ENCODE measurements at places on chromosomes 7 and 10.

DNA sequence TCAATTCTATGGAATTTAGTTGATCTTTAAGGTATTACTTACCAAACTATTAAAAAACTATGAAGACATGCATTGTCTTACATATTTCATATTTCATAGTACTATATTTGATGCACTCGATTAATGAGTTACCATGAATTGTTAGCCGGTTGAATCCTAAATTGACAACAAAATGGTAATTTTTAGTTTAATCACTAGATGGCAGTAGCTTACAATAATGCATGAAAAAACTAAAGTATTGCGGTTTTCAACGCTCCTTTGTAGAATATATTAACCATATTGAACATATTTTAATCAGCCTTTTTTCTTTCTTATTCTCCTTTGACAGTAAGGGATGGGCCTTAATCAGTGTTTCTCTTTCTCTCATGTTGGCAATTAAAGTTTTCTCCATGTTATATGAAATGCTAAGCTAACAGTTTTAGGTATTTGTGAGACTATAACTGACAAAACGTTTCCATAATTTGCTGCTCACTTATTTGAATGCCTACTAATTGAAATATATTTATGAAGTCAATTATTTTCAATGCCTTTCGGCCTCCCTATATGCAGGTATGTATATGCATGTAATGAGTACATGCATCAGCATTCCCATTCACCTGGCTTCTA lies 48.5 kb upstream of the ARL4A start:
- no peak for DNase-seq

GRCh38 chr7:28904578-28905048 lies 53.5 kb downstream of the TRIL start:
- no peak for DNase-seq

DNA sequence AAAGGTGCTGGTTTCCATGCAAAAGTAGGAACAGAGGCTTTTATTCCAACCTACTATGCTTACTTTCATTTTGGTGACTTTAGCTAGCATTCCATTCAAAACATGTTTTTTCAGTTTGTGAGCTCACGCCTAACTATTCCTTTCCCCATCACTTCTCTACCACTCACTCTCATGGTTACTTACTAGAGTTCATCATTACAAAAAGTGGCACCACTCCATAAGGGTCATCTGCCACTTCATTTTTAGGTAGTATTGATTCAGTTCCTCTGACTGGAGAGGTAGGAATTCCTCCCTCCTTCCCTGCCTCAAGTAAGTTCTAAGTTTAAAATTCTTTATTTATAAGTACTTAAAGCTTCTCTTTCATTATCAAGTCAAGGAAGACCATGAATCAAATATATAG lies 543.1 kb downstream of the HTR7 start:
- DNase-seq: no peak

- DNase-seq: no peak
Measured at GRCh38 chr10:31749981-31750840, 178.4 kb downstream of the ARHGAP12 start.

GRCh38 chr7:50156163-50156562 lies 63.1 kb upstream of the ZPBP start:
- DNase-seq: no peak

GRCh38 chr10:13809427-13809826 lies 222.7 kb downstream of the PRPF18 start:
- DNase-seq: no peak

- DNase-seq: peak; percentile 65
Measured at GRCh38 chr7:2982831-2983230, 60.8 kb downstream of the CARD11 start.

- no peak for DNase-seq
Measured at GRCh38 chr7:12315049-12315448, 88.6 kb downstream of the VWDE start.

DNA sequence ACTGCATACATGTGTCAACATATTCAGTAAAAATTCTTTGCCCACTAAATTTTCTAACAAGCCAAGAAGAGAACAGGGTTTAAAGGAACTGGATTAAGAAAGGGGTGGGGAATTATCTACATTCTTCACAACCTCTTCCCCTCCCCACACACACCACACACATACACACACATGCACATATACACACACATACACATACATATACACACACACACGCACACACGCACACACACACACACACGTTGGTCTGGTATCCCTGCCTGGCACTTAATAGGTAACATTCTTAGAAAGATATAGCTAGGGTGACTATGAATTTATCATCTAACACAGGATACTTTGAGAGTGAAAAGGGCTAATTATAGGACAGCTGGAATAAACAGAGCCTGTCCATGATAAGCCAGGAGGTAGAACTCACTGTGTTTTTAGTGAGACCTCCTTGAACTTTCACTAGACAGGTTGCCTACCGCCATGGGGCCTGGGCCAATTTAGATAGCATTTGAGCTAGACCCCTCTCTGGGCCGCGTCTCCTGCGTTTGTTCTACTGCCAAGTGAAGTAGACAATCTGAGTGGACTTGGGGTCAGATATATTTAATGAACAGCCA lies 33.1 kb upstream of the EPC1 start:
- DNase-seq: no peak

DNA sequence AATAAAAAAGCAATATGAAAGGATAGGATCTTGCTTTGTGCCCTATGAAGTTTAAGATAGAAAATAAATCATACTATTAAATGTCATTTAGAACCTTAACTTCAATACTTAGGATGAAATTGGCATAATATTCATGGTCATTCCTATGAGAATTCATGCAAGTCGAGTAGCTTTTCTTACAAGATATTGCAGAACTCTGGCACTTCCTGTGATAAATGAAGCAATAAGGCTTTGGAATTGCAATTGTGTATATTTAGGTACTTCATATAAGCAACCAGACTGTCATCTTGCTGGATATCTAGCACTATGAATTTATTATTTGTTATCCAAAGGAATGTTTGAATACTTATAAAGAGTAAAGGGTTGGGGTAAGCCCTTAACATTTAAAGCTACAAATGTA lies 116.5 kb downstream of the ZNF438 start:
- DNase-seq: no peak

GRCh38 chr7:1709281-1709680 lies 39.2 kb downstream of the ELFN1 start:
- DNase-seq: no peak

DNA sequence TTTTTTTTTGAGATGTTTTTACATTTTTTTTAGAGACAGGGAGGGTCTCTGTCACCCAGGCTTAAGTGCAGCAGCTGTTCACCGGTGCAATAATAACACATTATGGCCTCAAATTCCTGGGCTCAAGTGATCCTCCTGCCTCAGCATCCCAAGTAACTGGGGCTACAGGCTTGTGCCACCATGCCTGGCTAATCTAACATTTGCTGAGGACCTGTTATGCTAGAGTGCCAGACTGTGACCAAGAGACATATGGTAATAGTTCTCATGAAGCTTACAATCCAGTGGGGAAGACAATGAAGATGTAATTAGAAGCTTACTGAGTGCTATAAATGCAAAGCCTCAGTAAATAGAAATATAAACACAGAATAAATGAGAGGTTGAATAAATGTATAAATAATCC lies 17.6 kb upstream of the ORC5 start:
- no peak for DNase-seq

DNA sequence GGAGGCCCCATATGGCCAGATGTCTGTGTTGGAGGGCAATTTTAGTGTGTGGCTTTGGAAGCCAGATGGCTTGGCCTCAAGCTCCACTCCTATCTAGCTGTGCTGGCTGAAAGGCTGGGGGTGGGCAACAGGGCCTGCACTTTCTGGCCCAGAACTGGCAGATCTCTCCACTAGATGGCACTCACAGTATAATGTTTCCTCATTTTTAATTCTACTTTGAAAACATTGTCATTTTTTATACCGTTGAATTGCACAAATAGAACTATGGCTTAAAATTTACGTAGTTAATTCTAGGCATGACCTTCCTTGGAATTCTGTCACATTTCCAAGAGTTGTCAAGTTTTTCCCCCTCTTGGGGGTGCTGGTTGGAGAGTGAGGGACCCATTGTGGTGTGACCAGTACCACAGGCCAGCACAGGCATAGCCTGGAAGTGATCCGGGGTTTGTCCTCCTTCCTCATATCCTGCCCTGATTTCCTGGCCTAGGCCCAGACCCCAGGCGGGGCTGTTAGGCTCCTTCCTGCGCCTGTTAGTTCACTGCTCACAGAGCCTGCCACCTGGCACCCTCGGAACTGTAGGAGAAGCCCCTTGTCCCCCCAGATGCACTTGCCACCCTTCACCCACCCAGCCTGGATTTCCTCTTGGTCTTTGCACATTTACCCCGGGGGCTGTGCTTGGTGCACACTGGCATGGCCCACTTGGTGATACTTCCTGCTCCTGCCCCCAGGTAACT lies 52.8 kb downstream of the ARHGAP22 start:
- DNase-seq: peak; percentile 13

DNA sequence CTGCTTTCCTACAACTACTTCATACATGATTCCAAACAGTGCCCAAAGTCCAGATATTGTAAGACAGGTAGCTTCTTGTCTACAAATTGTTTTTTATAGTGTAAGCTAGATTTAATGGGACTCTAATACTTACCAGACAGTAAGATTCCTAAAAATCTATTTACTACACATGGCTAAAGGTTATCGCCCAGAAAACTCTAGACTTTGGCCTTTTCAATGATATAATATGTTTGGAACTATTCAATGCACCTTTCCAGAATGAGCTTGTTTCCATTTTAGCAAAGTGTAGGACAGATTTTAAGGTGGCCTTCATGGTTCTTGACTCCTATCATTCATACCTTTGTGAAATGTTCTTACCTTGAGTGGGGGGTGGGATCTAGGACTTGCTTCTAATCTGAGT lies 951.0 kb downstream of the SORCS1 start:
- no peak for DNase-seq

- peak; percentile 90 for DNase-seq
Measured at GRCh38 chr10:132307823-132308586, at the start of gene STK32C. STK32C (minus strand) TSS chr10:132307950; CDS start chr10:132307833, 117 bp downstream.

GRCh38 chr7:51269911-51270310 lies 46.7 kb downstream of the COBL start:
- no peak for DNase-seq

DNA sequence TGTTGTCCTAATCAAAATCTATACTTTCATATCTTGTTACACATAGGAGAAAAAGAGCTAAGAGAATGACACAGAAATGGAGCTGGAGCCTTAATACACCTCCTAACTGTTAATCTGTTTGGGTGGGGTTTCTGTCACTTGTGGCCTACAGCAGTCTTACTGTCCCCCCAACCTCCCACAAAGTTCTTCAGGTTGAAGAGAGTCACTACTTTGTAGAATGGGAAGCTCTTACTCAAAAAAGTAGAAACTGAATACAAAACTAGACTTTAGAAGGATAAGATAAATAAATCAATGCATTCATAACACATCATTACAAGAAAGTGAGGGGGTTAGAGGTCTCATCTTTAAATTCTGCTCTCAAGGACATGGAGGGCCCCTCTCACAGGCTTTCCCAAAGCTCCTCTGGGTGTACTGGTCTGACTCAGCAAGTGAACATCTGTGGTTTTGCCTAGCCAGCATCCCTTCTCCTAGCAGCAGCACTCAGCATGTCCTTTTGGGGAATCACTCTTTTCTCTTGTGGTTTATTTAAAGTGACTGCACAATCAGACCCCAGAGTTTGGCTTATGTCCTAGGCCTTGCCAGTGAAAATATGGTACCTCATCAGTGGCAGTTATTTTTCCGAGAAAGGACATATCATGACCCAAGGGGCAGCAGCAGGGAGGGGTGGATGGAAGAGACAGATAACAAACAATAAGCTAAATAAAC lies 2.0 kb upstream of the BLVRA start:
- peak; percentile 44 for DNase-seq

- no peak for DNase-seq
Measured at GRCh38 chr7:17062151-17063044, 180.6 kb upstream of the AGR3 start.

DNA sequence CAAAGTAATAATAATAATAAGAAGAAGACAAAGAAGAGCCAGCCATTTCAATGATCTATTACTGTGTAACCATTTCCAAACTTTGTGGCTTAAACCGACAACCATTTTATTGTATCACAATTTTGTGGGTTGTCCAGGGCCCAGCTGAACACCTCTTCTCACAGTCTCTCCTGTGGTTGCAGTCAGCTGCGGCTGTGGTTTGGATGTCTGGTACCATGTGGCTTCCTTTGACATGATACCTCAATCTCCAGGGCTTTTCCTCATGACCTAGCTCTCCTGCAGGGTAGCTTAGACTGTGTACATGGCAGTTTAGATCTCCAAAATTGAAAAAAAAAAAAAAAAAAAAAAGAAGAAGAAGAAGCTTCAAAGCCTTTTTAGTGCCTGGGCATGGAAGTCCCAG lies 72.6 kb upstream of the NFKB2 start:
- peak; percentile 39 for DNase-seq

DNA sequence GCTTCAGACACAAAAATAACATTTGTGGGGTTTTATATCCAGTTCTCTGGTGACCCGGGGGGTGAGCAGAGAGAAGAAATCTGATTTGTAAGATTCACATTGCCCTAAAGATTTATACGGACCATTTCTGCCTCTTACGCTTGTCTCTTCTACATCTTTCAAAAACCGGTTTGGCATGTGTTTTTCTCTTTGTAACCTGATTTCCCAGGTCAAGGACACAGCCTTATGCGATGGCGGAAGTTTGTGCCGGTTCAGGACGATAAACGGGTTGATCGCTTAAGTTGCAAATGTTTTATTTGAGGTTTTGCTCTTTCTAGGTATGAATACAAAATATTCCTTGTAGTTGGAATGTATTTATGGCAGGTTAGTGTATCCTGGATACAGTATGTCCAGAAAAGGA lies 61.6 kb upstream of the SH2B2 start:
- DNase-seq: no peak

- no peak for DNase-seq
Measured at GRCh38 chr7:36303202-36304098, 86.2 kb upstream of the ANLN start.

DNA sequence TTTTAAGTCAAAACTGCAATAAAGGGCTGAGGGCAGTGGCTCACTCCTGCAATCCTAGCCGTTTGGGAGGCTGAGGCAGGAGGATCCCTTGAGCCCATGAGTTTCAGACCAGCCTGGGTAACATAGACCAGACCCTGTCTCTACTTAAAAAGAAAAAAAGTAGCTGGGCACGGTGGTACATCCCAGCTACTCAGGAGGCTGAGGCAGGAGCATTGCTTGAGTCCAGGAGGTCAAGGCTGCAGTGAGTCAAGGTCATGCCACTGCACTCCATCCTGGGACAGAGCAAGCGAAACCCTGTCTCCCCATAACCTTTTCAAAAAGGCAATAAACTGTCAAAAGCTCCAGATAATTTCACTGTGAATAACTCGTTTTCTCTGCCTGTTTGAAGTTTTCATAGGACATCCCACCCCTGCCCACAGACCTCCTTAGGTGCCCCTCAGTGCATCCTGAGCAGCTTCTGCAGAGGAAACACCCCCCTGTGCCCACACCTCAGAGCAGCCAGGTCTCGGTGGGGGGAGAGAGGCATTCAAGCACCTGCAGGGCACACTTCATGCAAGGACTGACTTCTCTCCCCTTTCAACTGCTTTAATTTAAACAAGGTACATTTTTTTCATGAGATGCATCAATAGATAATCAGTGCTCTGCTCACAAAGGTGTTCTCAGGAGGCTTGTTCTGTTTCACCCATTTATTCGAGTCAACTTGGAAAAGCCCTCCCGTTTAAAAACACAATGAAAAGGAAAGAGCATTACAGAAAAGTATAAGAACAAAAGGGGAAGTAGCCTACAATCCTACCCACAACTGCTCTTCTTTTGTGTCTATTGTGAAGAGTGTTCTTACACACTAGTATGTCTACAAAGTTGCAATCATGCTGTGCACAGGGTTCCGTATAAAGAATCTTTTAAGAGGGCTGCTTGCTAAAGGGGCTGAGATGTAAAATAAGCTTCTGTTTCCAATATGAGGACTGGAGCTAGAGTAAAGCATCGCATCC lies 104.9 kb downstream of the KMT2E start:
- DNase-seq: no peak

GRCh38 chr10:12512332-12513002 lies 163.1 kb downstream of the CAMK1D start:
- DNase-seq: no peak

Data from stimulated activated CD4-positive, alpha-beta T cell treated with anti-CD3 and anti-CD28 coated beads, Interleukin-1b, Interleukin-23, amount 100 ng/mL, for 48 hours (primary cell).